ENCODE measurements at places on chromosomes 4 and X.

GRCh38 chr4:175090116-175090515 is 172.0 kb downstream of the ADAM29 start:
- DNase-seq: no peak

GRCh38 chr4:8308144-8308543 is 38.6 kb downstream of the HTRA3 start:
- no peak for DNase-seq

- DNase-seq: no peak
Measured at GRCh38 chr4:55762819-55763218, 56.8 kb upstream of the EXOC1L start.

- DNase-seq: no peak
Measured at GRCh38 chr4:147108409-147108808, 162.7 kb upstream of the TTC29 start.

- no peak for DNase-seq
Measured at GRCh38 chrX:133005042-133005441, 46.6 kb upstream of the HS6ST2 start.

GRCh38 chr4:169383724-169384123 is 113.0 kb upstream of the SH3RF1 start:
- DNase-seq: no peak

DNA sequence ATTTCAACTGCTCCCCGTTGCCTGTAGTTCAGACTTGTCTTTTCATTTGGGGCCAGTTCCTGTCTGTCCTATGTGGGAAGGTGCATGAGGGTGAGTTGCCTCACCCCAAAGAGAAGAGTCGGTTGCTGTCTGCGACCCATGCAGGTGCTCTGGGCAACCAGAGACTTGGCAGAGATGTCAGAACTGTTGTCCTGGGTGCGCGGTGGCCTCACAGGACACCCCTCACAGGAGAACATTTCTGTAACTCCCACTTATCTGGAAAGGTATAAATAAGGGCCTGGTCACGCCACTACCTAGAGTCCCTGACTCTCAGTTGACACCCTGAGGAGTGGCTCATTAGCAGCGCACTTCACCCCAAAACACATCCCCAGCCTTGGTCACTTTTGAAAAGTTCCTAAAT is 9.7 kb upstream of the NAT8L start:
- no peak for DNase-seq

- no peak for DNase-seq
Measured at GRCh38 chrX:97200454-97200853, 316.7 kb downstream of the RPA4 start.

Measured in T-helper 22 cell (primary cell).